ENCODE measurements at places on chromosomes 11 and 22. TPM values are rescaled to one million over a fixed set of nuclear protein-coding genes. Genes with fewer than 3 reads are reported as not detected.

DNA sequence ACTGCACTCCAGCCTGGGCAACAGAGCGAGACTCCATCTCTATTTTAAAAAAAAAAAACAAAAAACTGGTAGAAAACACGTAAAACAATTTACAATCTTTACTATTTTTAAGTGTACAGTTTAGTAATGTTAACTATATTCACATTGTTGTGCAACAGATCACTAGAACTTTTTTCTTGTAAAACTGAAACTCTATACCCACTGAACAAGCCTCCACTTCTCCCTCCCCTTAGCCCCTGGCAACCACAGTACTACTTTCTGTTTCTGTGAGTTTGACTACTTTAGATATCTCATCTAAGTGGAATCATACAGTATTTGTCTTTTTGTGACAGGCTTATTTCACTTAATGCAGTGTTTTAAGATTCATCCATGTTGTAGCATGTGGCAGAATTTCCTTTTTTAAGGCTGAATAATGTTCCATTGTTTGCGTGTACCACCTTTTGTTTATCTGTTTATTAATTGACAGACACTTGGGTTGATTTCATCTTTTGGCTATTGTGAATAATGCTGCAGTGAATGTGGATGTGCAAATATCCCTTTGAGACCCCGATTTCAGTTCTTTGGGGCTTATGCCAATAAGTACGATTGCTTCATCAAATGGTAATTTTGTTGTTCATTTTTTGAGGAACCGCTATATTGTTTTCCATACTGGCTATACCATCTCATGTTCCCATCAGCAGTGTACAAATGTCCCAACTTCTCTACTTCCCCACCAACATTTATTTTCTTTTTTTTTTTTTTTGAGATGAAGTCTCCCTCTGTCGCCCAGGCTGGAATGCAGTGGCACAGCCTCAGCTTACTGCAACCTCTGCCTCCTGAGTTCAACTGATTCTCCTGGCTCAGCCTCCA is 11.0 kb downstream of the DDB2 start:
- H3K27me3 ChIP-seq = no peaks in the 10 kb centered on the region
- H3K36me3 ChIP-seq = peaks cover 51% of the 10 kb centered on the region
- H3K4me3 ChIP-seq = no peak overlapping the region
- H3K27ac ChIP-seq = no peak overlapping the region
- DNase-seq = no peak

GRCh38 chr11:44752713-44753112 is 26.0 kb downstream of the TSPAN18 start:
- peaks cover 19% of the 10 kb centered on the region for H3K4me1 ChIP-seq
- peaks cover 4% of the 10 kb centered on the region for H3K36me3 ChIP-seq
- no peak overlapping the region for H3K27ac ChIP-seq
- no peak overlapping the region for H3K4me3 ChIP-seq

- no peak overlapping the region for H3K27ac ChIP-seq
- no peaks in the 10 kb centered on the region for H3K36me3 ChIP-seq
Measured at GRCh38 chr11:113449743-113450142, 25.5 kb downstream of the DRD2 start.

DNA sequence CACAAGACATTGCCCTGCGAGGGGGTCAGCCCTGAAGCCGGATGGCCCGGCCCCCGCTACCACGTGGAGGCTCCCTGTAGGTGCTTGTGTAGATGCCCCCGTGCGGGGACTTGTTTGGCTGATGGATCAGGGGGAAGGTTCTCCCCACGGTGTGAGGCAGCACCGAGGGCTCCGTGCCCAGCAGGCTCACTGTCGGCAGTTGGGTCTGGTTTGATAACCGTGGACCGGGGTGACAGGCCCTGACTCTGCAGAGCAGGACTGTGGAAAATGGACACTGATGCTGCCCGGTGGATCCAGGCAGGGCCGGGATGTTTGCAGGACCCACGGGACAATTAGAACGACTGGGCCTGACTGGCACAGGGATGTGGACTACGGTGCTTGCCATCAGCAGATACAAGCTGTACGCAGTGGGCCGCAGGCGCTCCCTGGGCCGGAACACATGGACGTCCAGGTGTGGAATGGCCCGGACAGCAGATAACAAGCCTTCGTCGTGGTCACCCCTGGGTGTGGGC is 19.0 kb downstream of the KCNQ1 start:
- H3K27ac ChIP-seq = no peak overlapping the region
- no peaks in the 10 kb centered on the region for H3K36me3 ChIP-seq
- no peak for DNase-seq
- H3K4me1 ChIP-seq = peaks cover 75% of the 10 kb centered on the region
- H3K27me3 ChIP-seq = no peaks in the 10 kb centered on the region

DNA sequence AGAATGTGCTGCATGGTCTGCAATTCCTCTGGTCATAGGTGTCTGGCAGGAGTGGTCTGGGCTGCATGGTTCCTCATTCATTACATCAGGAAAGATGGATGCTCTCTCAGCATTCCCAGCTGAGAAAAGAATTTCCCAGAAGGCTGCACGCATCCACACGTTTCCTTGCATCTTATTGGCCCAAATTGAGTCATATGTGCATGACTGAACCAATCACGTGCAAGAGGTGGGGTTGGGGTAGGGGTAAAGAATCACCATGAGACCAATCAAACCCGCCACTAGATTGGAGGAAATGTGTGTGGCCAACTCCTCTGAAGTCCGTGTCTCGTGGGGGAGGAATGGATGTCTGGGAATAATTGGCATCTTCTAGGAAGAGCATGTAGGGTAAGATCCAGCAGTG is 28.8 kb downstream of the TST start:
- DNase-seq = no peak
- H3K4me1 ChIP-seq = no peaks in the 10 kb centered on the region
- peaks cover 17% of the 10 kb centered on the region for H3K27me3 ChIP-seq
- no peak overlapping the region for H3K4me3 ChIP-seq
- no peak overlapping the region for H3K27ac ChIP-seq

DNA sequence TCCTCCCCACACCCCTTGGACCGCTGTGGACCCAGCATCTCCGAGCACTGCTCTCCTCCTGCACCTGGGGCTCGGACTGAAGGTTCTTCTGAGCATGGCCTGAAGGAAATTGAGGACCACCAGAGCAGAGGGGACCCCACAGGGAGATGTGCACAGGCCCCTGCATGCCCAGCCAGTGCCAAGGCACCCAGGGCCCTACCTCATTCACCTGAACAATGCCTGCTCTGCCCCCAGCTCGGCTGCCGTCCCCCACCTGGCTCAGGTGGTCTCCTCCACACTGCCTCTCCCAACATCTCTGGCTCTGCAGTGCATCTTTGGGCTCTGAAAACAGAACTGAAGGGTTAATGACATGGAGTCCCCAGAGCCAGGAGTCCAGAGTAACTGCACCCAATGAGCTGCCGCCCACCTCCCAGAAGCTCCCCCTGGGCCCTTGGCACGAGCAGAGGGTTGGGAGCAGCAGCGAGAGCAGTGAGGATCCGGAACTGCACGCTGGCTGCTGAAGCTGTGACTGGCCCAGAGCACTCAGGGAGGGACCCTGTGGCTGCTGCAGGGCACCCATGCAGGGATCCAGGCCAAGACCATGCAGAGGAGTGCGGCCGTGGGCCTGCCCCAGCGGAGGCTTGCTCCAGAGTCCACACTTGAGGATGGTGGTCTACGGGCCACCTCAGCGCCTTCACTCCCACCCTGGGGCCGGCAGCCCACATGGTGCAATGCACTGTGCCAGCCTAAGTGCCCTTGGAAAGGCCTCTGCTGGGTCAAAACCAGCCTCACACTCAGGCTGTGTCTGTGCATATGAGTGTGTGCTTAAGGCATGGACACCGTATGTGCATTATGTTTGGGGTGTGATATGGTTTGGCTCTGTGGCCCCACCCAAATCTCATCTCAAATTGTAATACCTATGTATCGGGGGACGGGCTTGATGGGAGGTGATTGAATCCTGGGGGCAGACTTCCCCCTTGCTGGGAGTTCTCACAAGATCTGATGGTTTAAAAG is 686.1 kb downstream of the TBC1D22A start:
- no peaks in the 10 kb centered on the region for H3K4me1 ChIP-seq
- DNase-seq = no peak
- H3K36me3 ChIP-seq = no peaks in the 10 kb centered on the region

- no peak overlapping the region for H3K27ac ChIP-seq
- DNase-seq = no peak
- H3K36me3 ChIP-seq = no peaks in the 10 kb centered on the region
Measured at GRCh38 chr11:96817482-96818399, 427.9 kb downstream of the JRKL start.

DNA sequence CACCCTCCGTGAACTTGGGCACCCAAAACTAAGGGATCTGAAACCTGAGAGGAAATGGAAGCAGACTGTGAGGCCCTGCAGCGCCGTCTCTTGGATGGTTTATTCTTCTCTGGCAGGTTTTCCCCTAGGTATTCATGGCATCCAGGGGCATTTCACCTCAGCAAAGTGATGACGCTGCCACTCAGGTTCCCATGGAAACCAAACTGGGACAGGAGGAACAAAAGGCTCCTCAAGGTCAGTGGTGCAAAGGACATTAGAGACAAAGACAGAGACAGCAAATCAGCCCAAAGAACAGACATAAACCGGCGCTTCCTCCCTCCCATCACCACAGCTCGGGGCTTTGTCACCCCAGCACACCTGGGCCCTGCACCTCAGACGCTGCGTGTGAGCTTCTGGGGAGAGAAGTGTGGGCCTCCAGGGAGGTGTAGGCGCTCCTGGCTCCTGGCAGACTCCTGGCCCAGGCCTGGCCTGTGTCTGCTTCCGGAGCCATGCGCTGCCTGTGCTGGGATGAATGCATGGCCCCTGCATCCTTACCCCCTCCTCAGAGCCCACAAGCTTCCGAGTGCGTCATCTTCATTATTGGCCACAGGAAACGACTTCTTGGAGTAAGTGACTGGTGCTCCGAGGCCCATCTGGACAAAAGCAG is 5.9 kb downstream of the TP53AIP1 start:
- H3K36me3 ChIP-seq = no peaks in the 10 kb centered on the region
- no peak for DNase-seq
- H3K27ac ChIP-seq = no peak overlapping the region
- H3K4me1 ChIP-seq = no peaks in the 10 kb centered on the region
- H3K27me3 ChIP-seq = no peaks in the 10 kb centered on the region
- no peak overlapping the region for H3K4me3 ChIP-seq

DNA sequence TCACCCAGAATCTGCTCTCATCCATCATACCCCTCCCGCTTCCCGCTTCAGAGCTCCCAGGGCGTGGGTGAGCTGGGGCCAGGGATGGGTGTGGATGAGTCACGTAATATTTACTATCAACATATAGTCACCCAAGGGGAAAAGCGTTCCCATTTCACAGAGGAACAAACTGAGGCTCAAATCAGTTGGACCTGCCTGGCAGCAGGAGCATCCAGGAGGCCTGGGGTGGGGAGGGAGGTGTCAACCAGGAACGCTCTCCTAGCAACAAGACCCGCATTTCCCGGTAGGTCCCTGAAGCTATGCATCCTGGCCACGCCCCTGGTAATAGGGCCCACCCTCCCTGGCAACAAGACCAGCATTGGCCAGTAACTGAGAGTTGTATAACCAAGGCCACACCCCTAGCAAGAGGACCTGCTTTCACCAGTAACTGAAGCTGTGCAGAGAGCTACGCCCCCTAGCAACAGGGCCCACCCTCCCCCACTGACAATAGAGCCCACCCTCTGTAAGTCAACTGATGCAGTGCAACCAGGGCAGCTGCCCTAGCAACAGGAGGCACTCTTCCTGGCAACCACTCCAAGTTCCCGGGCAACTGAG is 32.7 kb upstream of the TXNRD2 start:
- DNase-seq = peak; percentile 19
- no peak overlapping the region for H3K27ac ChIP-seq
- no peak overlapping the region for H3K4me3 ChIP-seq
- no peaks in the 10 kb centered on the region for H3K36me3 ChIP-seq

- no peak overlapping the region for H3K4me3 ChIP-seq
Measured at GRCh38 chr11:22742157-22742613, 75.8 kb downstream of the GAS2 start.

GRCh38 chr11:67230406-67230805 is 35.9 kb upstream of the GRK2 start:
- peaks cover 49% of the 10 kb centered on the region for H3K36me3 ChIP-seq
- H3K27ac ChIP-seq = no peak overlapping the region
- no peak for DNase-seq
- no peaks in the 10 kb centered on the region for H3K27me3 ChIP-seq
- no peak overlapping the region for H3K4me3 ChIP-seq
- peaks cover 18% of the 10 kb centered on the region for H3K4me1 ChIP-seq

DNA sequence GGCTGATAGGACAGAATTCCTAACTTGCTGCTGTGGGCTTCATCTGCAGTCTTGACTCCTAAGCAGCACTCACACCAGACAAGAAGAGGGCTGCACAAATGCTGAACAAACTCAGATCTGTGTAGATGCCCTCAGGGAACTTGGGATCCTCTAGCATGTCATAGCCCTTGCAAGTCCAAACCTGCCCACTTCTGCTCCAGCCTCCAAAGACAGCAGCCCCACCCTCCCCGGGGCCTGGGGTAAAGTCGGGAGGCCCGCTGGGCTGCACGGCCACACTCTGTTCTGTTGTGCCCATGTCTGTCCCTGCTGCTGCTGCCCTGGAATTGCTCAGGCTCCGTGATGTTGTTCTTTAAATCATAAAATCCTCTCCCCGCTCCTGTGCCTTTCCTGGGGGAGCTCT is 28.3 kb downstream of the DRD2 start:
- H3K27ac ChIP-seq = no peak overlapping the region
- H3K4me1 ChIP-seq = no peaks in the 10 kb centered on the region
- no peak for DNase-seq

GRCh38 chr11:110026858-110027626 is 66.2 kb upstream of the ZC3H12C start:
- no peak overlapping the region for H3K4me3 ChIP-seq
- H3K27me3 ChIP-seq = no peaks in the 10 kb centered on the region
- peak; percentile 70 for DNase-seq
- no peaks in the 10 kb centered on the region for H3K4me1 ChIP-seq
- no peaks in the 10 kb centered on the region for H3K36me3 ChIP-seq

GRCh38 chr11:2760196-2760871 is 60.5 kb upstream of the KCNQ1OT1 start:
- no peaks in the 10 kb centered on the region for H3K36me3 ChIP-seq
- no peaks in the 10 kb centered on the region for H3K27me3 ChIP-seq
- no peaks in the 10 kb centered on the region for H3K4me1 ChIP-seq
- no peak overlapping the region for H3K4me3 ChIP-seq

Gene SCT
- total RNA-seq = not detected

Gene PGA3
- total RNA-seq = not detected

Gene DRD2
- not detected for total RNA-seq

Gene CRYBB3
- not detected for total RNA-seq

Gene RPS25
- total RNA-seq = 2,296 TPM

Gene TMEM258
- 55.2 TPM for total RNA-seq

Gene MAJIN
- total RNA-seq = 0.50 TPM

Gene MRGPRX3
- not detected for total RNA-seq

Gene GLYAT
- not detected for total RNA-seq

Gene OR51B2
- total RNA-seq = not detected

Data from CD4-positive, alpha-beta T cell (primary cell).